Right ventricle myocardium inferior (tissue), 1 donor: ENCODE measurements at places on chromosomes 5 and 9. TPM values are rescaled to one million over a fixed set of nuclear protein-coding genes. Genes with fewer than 3 reads are reported as not detected.
A peak's percentile ranks its signal among the peaks of the same experiment; 100 is the strongest.

GNE gene
- 10.9 TPM for total RNA-seq

DNA sequence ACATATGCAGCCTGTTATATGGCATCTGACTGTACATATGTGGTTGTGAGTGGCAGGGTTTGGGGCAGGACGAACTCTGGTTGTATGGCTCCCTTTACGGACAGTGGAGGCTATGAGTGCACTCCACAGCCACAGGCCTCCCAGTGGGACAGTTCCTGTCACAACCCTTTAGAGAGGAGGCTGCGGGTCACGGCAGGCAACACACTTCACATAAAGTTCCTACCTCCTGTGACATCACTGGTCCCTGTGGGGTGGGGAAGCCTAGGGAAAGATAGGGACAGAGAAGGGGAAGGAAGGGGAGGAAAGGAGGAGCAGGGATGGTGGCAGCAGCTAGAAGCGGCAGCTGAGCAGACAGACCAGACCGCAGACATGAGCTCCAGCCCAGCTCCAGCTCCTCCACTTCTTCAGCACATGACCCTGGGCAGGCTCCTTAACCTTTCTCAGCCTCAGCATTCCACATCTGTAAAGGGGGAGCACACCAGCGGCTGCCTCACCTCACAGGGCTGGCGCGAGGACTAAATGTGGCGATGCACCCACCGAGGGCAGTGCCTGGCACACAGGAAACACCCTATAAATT is 27.4 kb upstream of the CORO2A start:
- no peak for DNase-seq

DNA sequence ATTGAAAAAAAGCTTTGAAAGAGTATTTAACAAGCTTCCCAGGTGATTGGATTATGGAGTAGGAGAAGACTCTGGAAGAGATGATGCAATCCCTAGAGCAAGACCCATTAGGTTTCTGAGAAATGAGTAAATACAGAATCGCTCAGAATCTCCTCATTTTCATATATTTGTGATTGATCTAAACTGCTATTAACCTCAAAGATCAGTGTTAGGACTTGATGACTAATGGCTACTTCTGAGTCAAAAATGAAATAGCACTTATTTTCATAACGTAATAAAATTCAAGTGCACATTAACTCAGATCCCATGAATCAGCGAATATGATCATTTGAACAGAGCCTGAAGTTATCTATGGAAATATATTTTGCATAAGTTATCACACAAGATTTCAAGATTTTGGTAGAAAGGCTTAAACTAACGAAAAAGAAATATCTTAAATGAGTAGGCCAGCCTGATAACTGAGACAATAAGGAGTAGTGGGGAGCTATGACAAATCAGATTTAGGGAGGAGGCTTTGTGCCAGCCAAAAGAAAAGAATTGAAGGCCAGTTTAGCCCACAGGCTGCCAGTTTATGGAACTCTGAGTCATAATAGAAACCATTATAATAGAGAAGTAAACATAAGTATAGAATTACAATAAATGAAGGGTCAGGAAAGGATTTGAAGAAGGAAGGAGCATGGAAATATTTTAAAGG is 106.7 kb upstream of the OSMR start:
- no peak for DNase-seq

DNA sequence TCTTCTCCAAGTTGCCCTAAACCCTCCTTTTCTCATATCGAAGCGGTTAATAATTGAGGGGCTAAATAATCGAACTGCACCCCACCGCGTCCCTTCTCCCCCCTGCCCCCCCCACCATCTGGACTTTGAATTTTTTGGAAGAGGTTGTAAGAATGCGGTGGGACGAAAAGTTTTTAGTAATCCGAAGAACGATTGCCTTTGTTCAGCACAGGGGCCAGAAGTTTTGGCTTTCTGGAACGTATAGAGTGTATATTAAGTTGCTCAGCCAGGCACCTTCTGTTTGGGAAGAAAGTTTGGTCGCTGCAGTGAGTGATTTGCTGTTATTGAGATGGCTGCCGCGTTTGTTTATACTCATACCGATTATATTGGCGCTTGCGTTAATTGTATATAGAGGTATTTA is 518 bp downstream of the ERBIN start:
- DNase-seq = no peak

FOXD1 gene
- total RNA-seq = not detected

DNA sequence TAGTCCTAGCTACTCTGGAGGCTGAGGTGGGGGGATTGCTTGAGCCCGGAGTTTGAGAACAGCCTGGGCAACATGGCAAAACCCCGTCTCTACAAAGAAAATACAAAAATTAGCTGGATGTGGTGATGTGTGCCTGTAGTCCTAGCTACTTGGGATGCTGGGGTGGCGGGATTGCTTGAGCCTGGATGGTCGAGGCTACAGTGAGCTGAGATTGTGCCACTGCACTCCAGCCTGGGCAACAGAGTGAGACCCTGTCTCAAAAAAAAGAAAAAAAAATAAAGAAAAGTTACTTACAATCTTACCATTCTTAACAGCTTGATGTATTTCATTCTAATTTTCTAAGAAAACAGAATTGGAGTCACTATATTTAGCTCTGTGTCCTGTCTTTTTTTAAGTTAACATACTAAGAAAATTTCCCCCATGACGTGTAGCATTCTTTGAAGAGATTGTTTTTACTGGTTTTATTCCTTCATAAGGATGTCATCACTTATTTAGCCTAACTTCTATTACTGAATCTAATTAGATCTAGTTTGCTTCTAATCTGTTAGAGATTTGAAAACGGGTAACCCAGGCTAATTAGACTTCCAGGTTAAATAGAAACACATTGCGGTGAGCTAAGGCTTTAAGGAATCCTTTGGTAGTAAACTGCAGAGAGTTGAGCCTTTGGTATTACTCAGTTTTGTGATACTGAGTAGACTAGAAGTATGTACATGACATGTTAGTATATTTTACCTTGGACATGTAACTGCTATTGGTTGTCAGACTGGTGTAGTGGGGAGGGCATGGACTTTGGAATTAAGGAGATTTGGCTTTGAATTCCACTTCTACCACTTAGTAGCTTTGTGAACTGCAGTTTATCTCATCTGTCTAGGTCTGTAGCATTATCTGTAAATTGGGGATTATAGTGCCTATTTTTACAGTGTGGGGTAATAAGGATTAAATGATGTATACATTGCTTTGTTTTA is 24.0 kb downstream of the HSPA4 start:
- no peak for DNase-seq

CAMLG gene
- 14.5 TPM for total RNA-seq

YTHDC2 gene
- total RNA-seq = 12.6 TPM

DNA sequence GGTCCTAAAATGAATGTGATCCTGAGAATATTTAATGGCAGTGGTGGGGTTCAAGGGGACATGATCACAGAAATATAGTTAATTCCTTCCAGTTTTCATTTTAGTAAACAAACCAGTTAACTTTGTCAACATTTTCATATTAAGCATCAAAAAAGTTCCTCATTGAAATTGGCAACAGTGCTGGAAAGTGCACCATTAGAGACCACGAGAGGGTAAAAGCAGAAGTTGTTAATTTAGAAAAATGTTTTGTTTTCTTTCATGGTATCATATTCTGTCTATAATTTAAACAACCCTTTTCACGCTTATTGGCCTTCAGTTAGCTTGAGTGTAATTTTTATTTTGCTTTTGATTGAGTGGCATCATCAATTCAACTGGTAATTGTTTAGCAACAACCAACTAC is 11.9 kb downstream of the GIN1 start:
- DNase-seq = no peak

DNA sequence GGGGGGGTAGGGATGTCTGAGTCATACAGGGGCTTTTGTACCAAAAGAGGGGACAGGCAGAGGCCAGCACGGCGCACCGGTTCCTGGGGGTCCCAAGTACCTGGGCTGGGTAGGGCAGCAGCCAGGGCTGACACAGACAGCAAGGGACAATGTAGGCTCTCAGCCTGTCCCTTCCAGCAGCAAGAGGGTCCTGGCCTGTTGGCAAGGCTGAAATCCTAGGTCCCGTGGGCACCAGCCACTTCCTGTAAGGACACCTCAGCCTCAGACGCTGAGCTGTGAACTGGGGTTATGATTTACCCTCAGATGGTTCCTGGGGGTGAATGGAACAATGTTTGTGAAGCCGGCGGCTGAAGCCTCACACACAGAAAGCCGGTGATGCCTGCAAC is 41.3 kb downstream of the NACC2 start:
- peak; percentile 53 for DNase-seq
